ENCODE measurements at places on chromosomes 1 and 21. TPM values are rescaled to one million over a fixed set of nuclear protein-coding genes. Genes with fewer than 3 reads are reported as not detected.

EXTL1 gene
- 0.34 TPM for total RNA-seq

- peak; percentile 32 for DNase-seq
These were observed 43.7 kb downstream of the CDK18 start for GRCh38 chr1:205547936-205548827.

ANKRD34A gene
- total RNA-seq: 0.59 TPM

TFAP2E gene
- not detected for total RNA-seq

PTAFR gene
- total RNA-seq: 0.07 TPM

KRTAP13-2 gene
- total RNA-seq: not detected

PDZK1IP1 gene
- total RNA-seq: 0.81 TPM

- peak; percentile 19 for DNase-seq
These were observed 24.3 kb upstream of the APP start for GRCh38 chr21:26194811-26195251.

KRTAP12-2 gene
- total RNA-seq: not detected

GRCh38 chr1:56788102-56788501, 31.1 kb downstream of the FYB2 start:
- no peak for DNase-seq

DNA sequence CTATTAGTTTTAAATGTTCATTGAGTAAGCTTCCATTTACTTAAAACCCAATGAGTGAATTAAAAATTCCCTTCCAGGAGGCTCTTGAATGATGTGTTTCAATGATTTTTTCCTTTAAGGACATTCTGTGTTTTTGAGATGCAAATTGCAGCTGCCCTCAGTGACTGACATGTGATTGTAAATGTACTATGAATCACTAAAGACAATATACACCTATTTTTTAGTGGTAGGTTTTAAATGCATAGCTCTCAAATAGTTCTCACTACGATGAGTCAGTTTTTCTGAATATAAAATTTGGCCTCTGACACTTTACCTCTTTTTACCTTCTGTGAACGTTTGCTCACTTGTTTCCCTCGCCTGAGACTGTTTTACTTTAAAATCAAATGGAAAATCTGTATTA, 204.7 kb downstream of the BARHL2 start:
- no peak for DNase-seq

OR2L13 gene
- not detected for total RNA-seq

LENEP gene
- not detected for total RNA-seq

DNA sequence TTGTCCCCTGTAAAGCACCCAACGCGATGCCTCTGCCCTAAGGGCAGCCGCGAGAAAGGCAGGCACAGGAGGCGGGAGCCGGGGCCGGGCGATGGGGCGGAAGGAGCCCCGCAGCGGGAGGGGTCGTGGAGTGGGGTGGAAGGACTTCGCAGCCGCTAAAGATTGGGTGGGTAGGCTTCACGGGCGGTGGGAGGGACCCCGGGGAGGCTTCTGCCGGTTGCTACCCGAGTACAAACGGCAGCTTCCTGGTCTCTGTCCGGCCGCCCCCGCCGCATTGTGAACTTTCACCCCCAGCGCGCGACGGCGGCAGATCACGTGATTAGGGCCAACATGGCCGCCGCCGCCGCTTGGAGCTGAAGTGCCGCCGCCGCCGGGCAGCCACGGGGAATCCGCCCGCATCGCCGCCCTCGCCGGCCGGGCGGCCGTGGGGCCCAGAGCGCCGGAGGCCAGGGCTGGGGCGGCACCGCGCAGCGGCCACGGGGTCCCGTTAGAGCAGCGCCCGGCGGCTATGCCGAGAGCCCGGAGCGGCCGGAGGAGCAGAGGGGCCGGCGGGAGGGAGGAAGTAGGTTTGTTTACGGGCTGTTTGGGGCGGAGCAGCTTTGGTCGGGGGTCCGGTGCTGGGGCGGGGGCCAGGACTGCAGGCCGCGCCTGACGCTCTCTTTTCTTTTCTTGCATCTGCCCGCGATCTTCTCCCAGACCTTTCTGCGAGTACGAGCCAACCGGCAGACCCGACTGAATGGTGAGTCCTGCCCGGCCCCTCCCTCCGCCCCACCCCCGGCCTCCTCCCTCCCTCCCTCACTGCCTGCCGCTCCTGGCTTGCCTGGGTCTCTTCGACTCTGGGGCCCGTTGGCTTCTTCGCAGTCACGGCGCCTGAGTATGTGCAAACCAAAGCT, 42.4 kb downstream of the TMEM53 start:
- peak; percentile 80 for DNase-seq

- no peak for DNase-seq
These were observed 2.3 kb downstream of the ACTL8 start for GRCh38 chr1:17757426-17757825.

GRCh38 chr1:25959611-25960010, 38.3 kb downstream of the PAFAH2 start:
- DNase-seq: no peak

DNA sequence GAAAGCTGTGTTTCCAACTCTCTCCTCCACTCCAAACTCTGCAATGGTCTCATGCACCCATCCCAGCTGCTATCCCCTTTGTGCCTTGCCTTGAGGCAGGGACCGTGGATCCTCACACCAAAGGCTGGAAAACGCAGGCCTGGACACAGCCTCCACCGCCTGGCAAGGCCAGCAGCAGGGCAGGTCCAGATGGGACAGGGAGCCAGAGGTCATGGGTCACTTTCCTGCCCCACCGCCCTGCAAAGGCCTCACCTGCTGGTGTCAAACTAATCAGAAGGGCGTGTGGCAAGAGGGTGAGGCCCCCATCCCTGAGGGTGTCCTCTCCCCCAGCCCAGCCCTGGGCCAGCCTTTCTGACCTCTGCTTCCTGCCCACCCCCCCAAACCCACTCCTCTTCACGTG, 106.3 kb downstream of the PAX7 start:
- DNase-seq: no peak

DNA sequence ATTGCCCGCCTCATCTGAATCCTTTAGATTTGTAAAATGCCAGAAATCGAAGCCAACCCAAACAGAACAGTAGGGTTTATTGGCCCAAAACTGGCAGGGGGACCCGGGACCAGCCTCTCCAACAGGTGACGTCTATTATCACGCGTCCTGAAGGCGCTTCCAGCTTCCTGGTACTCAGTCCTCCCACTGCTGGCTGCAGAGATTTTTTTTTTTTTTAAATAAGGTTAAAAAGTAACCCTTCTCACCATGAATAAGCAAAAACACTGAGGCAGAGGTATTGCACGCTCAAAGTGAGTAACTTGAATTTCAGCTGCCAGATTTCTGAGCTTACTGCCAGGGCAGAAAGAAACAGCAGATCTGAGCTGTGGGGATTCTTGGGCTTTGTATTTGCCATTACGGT, 54.4 kb upstream of the GCLM start:
- DNase-seq: no peak

DNA sequence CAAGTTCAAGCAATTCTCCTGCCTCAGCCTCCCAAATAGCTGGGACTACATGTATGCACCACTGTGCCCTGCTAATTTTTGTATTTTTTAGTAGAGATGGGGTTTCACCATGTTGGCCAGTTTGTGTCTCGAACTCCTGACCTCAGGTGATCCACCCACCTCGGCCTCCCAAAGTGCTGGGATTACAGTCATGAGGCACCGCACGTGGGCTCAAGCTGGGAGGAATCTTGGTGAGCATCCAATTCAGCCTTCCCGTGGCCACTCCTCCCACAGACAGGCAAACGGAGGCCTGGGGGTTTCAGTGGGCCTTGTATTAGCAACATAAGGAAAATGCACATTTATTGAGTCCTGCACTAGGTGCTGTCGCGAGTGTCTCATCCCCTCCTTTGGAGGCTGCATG, 24.5 kb upstream of the VWA5B1 start:
- no peak for DNase-seq

FAM229A gene
- 0.42 TPM for total RNA-seq

DNA sequence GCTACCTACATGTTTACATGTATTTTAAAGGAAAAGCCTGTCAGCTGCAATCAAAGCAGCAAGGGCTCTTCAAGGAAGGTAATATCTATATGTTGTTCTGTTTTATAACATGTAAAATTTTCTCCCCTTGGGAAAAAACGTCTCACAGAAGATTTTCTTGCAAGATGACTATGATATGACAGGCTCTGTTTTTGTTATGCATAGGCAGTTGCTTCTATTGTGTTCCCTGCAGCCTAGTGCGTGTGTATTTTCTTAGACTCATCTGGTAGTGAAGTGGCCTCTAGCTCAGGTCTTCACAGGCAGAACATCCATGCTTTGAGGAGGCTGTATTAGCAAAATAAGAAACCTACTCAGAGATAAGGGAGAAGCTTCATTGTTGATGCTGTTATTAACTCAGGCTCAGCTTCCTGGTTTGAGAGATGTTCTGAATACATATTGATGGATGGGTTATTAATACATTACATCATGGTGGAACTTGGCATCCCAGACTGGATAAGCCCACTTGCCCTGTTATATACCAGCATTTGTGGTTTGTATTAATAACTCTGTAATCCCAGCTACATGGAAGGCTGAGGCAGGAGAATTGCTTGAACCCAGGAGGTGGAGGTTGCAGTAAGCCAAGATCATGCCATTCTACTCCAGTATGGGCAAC, 35.8 kb downstream of the LAMC1 start:
- peak; percentile 37 for DNase-seq

FMOD gene
- total RNA-seq: not detected

- DNase-seq: peak; percentile 63
These were observed 773 bp downstream of the IFNGR2 start for GRCh38 chr21:33403786-33404585.

DNA sequence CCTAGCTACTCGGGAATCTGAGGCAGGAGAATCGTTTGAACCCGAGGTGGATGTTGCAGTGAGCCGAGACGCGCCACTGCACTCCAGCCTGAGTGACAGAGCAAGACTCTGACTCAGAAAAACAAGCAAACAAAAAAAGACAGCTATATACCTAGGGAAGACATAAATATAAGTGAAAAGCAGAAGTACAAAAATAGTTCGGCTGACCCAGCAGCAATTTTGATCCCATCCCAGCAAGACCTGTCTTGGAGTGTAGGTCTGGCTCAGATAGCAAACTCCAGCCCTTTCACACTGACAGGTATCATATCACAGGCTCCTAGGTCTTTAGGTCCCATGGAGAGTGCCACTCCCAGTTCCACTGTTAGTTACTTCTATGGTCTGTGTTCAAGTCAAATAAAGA, 14.6 kb downstream of the MTX1 start:
- DNase-seq: no peak

GRCh38 chr1:2202843-2203601, 8.4 kb upstream of the FAAP20 start:
- no peak for DNase-seq

DNA sequence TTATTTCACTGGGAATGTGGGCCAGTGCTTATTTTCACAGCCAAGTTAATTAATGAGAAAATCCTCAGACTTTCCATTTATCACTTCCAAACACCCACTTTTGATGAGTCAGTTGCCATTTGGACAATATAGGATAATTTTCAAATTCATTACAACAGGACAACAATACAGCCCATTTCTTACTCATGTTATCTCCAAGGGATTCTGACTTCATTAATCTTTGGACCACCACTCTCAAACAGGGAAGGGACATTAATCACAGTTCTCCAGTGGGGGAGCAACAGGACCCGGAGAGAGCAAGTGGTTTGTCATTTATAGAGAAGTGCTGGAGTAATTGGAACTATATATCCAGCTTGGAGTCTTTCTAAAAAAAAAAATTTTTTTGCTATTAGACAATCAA, 38.7 kb downstream of the JUN start:
- DNase-seq: no peak

DNA sequence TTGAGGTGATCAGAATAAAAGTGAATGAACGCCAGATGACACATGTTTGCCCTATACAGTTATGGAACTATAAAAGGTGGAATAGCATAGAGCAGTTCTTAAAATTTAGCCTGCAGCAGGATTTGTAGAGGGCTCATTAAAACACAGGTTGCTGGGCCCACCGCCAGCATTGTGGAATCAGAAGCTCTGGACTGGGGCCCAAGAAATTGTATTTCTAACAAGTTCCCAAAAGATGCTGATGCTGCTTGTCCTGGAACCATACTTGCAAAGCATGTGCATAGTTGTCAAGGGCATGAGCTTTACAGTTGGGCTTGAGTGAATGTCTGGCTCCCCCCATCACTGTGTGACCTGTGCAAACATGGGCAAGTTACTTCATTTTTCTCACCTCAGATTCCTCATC, 37.5 kb upstream of the LRRC53 start:
- no peak for DNase-seq

SIPA1L2 gene
- total RNA-seq: 45.0 TPM

GRCh38 chr1:213934649-213935048, 53.1 kb upstream of the PROX1 start:
- peak; percentile 74 for DNase-seq

TLR5 gene
- 0.49 TPM for total RNA-seq

- DNase-seq: no peak
These were observed 64.4 kb downstream of the HSPA13 start for GRCh38 chr21:14318578-14318977.

DNA sequence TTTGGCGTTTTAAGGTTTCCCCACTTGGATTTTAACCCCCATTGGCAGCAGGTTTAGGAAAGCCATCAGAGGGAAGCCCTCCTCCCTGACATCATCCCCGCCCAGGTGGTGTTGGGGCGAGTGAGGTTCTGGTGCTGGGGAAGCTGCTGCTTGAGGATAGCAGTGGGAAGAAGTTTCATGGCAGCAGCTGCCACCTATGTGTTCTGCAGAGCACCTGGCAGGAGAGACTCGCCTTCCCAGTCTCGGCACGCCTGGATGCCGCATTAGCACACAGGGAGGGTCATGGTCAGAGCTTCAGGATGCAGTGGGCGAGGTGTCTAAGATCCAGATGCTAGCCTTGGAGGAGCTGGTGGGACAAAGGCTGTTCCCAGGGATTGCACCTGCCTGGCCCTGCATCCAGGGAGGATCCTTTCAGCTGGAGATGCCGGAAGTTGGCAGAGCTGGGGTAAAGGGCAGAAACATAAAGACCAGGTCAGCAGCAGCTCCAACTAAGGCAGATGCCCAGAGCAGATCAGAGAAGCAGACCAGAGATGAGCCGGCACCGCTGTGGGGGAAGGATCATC, 33.9 kb downstream of the ABCG1 start:
- no peak for DNase-seq

DNA sequence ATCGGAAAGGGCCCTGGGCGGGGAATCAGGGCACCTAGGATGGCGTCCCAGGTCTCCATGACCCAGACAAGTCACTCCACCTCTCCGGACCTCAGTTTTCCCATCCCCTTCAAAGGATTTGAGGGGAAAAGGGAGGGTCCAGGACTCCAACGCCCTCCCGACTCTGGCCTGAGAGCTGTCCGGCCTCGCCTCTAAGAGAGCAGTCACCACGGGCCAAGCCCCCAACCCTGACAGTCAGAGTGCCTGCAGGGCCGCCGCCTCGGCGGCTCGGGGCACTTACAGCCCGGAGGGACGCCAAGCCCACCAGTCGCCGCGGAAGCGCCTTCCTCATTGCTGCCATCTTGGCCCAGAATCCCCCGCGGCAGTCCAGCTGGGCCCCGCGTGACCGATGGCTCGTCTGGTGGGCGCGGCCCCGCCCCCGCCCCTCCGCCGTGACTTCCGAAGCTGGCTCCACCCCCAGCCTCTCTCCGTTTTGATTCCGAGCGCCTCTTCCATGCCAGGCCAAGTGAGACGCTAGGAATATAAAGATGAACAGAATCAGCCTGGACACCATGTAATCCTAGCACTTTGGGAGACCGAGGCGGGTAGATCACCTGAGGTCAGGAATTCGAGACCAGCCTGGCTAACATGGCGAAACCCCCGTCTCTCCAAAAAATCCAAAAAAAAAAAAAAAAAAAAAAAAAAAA, at the start of gene HMGCL:
TSS of gene HMGCL (minus strand) at position 354 of the 686 bp plus-strand sequence. CDS start at position 340, 14 bp downstream.
- DNase-seq: peak; percentile 88
